ENCODE measurements at places on chromosomes 5 and 9.

- DNase-seq = no peak
Observed at GRCh38 chr9:13186091-13186490, 93.4 kb downstream of the MPDZ start.

DNA sequence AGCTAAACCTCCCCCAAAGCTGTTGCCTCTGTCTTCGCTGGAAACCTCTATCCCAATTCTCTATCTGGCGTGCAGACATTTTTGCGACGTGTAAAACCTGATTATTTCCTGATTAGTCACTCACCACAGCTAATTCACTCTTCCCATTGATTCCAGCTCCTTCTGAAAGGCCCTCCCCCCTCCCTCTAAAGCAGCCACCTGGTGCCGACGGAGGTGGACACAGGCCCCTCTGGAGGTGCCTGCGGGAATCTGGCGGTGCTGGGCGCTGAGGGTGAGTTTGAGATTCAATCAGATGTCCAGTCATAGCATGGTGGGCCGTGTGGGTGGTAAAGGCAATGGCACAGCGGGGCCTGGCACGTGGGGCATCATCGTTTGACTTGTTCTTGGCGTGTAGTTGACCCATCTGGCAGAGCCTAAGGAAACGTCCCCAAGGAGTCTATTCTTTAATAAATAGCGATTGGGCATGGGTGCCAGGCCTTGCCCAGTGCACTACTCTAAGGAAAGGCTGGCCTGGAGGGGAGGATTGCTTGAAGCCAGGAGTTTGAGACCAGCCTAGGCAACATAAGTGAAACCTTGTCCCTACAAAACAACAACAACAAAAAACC lies 271.1 kb upstream of the MVB12B start:
- no peak for DNase-seq

DNA sequence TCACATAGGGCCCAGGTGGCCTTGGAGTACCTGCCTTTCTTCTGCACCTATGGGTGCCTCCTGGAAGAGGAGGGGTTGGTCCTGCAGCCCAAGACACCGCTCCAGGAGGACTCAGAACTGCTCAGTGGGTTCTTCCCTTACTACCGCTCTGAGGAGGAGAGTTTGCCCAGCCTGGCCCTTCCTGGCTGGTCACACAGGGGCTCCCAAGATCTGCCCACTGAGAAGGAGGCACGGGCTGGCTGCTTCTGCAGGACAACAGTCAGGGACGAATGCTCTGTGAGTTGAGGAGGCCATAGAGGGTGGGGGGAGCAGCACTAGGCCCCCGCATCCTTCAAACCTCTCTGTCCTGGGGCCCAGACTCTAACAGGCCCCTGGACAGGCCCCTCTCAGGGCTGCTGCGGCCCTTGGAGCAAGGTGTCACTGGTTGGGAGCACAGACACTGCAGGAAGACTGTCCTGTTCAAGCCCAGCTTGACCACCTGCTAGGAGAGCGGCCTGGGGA lies 9.9 kb upstream of the SLC25A48 start:
- DNase-seq = no peak

DNA sequence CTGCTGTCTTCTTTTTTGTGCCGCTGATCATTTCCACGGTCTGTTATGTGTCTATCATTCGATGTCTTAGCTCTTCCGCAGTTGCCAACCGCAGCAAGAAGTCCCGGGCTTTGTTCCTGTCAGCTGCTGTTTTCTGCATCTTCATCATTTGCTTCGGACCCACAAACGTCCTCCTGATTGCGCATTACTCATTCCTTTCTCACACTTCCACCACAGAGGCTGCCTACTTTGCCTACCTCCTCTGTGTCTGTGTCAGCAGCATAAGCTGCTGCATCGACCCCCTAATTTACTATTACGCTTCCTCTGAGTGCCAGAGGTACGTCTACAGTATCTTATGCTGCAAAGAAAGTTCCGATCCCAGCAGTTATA lies 17.1 kb downstream of the F2R start:
- DNase-seq = no peak

DNA sequence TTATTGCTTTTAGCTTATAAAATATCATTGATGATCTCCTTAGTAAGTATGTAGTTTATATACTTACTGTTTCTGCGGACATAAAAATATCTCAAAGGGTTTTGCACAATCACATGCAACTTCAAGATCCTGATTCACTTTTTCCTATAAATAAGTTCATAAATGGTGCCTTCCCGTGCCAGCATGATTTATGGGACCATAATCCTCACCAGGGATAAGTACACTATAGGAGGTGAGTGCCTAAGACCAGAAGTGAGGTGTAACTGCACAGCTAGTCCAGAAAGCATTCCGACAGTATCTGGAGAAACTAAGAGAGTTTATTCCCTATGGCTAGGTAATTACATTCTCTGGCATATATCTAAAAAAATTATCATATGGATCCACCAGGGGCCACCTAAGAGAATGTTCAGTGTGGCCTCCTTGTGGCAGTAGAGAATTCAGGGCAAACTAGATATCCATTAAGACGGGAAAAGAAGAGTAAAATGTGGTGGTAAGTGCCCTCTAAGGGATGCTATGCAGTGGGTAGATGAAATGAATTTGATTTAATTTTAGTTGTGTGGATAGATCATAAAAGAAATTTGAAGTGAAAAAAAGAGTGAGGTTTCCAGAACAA lies 402.5 kb upstream of the SLC24A2 start:
- no peak for DNase-seq

- no peak for DNase-seq
Observed at GRCh38 chr9:71036501-71036900, 84.9 kb downstream of the TRPM3 start.

DNA sequence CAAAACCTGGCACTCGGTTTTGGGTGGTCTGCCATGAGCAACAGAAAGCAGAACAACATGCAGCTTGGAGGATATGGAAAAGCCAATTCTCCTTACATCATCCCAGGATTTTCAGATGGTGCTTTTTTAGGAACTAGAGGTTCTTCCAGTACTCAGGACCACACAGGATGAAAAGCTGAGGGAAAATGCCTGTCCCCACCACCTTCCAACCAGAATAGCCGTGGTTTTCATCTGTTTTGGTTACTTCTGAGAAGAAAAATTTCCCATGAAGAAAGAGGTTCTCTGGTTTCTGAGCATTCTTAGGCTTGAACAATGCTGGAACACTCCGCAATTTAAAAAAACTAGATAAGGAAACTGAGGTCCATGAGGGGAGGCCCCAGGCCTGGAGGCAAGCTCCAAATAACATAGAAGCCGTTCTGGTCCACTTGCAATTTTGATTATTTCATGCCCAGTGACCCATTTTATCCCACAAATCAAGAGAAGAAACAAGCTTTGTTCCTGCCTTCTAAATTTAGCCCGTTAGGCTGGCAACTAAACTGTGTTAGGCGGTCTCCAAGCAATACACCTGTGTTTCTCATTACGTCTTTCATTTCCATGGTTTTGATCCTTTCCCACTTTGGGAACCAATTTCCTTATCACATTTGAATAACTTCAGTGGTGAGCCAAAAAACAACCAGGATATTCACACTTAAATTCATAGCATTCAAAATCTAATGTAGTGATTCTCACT lies 79.2 kb upstream of the SPIN1 start:
- no peak for DNase-seq

DNA sequence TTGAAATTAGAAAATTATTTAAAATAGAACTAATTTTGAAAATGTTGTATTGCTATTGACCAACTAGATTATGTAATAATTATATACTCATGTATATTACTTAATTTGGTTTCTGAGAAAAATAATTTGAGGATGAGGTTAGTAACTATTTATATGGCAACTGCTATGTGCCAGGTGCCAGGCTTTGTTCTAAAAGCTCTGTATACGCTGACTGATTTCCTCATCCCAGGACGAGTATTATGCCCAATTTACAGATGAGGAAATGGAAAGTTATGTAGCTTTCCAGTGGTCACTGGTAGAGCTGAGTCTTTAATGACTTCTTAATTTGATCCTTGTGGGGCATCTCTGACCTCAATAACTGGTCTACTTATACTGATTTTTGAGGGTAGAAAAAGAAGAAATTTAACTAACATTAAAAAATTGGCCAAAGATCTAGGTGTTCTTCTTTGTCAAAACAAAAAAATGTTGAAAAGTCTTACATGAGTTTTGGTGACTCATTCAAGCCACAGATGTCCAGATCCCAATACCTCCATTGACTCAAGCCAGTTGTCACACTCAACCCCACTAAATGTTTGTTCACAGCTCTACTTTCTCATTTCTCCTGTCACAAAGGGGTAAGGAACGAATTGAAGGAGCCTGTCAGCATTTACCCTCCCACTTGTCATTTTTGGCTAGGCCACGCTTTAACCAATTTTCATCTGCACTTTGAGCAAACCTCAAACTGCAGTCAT lies 228.1 kb upstream of the MEF2C start:
- DNase-seq = no peak

DNA sequence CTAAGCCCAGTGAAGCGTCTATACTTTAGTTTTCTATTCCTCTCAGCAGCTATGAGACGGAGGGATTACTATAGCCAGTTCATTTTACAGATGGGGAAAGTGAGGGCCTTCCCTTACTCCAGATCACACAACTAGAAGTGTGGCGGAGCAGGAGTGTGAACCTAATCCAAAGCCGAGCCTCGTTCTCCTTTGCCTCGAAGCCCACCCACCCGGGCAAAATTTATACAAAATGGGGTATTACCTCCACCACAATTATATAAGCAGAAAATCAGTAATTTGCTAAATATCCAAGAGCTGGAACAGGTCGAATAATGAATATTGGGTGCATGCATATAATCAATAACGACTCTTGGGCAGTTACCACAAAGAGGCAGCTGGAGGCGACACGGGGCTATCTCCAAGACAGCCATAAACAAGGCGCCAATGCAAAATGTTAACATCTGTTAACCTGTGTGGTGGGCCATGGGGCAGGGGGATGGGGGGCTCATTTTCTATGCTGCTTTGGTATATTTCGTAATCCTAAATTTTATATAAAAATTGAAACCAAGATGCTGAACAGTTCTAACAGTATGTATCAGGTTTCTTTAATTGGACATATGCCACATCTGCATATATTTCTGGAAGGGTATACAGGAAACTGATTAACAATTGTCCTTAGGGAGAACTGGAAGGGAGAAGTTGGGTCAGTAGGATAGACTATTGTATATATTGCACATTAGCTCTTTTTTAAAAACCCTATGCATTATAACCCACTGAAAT lies 1.2 kb upstream of the RNF44 start:
- DNase-seq = no peak

DNA sequence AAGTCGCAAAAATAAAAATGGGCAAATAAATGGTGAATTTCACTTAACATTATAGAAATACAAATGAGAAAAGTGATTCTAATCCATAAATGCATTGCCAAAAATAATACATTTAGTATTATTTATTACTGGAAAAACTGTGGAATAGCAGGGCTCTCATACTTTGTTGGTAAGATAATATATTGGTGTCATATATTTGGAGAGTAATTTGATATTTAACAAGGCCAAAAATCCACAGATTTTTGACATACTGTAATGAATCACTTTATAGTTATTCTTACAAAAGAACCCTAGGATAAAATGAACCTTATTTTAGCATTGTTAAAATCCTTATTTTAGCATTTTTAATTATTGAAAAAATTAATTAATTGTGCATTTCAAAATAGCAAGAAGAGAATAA lies 397.2 kb upstream of the DAB2 start:
- no peak for DNase-seq

GRCh38 chr5:160508780-160509361 lies 87.2 kb downstream of the PTTG1 start:
- DNase-seq = peak; percentile 10

GRCh38 chr9:3386753-3387152 lies 139.0 kb downstream of the RFX3 start:
- no peak for DNase-seq

GRCh38 chr5:143964919-143965318 lies 153.0 kb downstream of the HMHB1 start:
- DNase-seq = no peak

GRCh38 chr5:145723516-145723915 lies 111.6 kb downstream of the PRELID2 start:
- no peak for DNase-seq

DNA sequence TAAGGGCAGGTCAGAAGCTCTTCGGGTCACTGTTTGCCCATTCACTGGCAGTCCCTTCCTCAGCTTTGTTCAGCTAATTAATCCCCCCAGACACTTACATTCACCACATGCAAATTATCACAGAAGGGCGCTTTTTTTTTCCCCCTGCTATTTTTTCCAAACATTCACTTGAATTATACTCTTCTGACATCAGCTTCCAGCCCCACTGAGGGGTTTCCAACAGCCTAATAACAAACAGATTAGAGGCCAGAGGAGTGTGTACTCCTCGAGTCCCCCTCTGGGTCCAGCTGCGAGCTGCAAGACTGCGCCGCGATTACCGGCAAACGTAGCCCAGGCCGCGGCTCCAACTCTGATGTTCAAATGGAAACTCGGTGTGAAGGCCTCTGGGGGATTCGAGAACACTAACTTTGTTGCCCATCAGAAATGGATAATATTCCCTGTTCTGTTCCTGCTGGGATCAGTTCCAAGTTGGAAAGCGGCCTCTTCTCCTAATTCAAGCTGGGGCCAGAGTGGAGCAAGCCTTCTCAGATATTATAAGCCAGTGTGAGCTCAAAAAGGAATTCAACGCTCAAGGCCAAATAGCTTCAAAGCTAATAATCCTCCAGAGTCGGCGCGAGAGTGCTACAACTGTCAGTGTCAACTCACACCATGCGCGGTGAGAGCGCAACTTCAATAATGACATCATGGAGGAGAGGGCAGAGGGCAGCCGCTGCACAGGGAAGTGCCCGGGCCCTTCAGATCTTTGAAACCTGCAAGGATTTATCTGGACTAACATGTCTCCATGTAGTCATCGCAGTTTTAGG lies 560.8 kb downstream of the BNC2 start:
- no peak for DNase-seq

- DNase-seq = no peak
Observed at GRCh38 chr9:15553528-15553898, 670 bp downstream of the CCDC171 start.

- no peak for DNase-seq
Observed at GRCh38 chr5:129155876-129156275, 61.3 kb downstream of the ISOC1 start.

DNA sequence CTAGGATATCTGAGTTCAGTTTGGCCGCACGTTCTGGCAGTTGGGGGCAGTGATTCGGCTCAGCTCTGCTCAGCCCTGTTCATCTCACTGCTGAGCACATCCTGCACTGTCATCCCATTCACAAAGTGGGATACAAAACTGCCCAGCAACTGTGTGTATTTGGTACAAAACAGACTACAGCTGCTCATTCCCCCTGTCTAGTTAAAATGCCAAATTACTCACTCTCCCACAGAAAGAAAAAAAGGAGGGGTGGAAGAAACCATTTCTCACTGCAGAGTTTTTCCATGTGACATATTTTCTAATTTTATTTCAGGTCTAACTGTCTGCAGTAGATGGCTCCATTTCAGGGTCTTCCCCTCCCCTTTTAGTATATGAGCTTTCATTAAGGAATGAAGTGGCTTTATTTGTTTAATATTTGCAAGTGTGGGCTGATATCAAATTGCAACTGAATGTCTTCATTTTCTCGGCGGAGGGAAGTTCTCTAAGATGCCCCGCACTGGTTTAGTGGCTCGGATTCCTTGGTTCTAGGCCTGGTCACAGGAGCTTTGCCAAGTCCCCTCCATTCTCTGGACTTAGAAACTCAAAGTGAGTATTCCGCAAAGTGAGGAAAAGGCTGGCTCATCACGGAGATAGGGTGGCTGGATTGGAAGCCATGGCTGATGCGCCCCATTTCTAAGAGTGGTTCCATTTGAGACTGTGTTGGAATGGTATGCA lies 14.7 kb downstream of the COL15A1 start:
- no peak for DNase-seq
